Stromal cell of bone marrow (primary cell): ENCODE measurements at places on chromosomes 1 and 21.
A peak's percentile ranks its signal among the peaks of the same experiment; 100 is the strongest.

- peak; percentile 59 for DNase-seq
Observed at GRCh38 chr1:85850238-85850637, 142.0 kb upstream of the ZNHIT6 start.

GRCh38 chr1:18556364-18556763 is 74.3 kb upstream of the PAX7 start:
- peak; percentile 5 for DNase-seq

DNA sequence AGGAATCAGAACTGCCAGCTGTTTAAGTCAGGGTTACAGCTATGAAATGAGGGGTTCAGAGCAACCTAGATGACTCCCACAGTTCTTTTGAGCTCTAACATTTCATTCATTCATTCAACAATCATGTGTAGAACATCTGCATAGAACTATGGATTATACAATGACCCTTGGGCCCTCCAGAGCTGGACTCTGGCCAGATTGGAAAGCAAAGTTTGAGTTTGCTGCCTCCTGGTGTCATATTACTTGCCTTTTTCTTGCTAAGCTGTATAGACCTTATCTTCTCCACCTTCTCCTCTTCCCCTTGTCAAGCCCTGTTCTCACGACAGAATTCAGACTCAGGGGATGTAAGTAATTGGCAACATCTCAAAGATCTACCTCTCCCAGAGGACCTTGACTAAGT is 4.0 kb downstream of the CASQ2 start:
- peak; percentile 31 for DNase-seq

GRCh38 chr1:31699341-31699891 is 4.4 kb downstream of the COL16A1 start:
- no peak for DNase-seq

GRCh38 chr21:28550057-28550825 is 442.4 kb downstream of the LTN1 start:
- no peak for DNase-seq

- DNase-seq = no peak
Observed at GRCh38 chr1:51255331-51255730, 19.3 kb downstream of the RNF11 start.

DNA sequence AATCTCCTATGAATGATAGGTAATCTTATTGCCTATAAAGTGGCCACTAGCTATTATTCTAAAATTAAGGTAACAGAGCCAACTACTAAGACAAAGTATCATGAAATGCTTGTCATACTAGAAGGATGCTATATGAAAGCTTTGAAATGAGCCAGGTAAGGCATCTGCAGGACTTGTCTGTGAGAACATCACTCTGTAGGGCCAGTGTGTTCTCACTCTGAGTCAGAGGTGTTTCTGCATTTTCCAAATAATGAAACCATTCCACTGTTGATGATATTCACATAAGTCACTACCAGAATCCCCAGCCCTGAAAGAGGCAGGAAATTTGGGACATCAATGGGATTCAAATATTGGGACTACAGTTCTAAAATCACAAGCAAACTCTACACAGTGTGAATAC is 25.8 kb upstream of the GBP5 start:
- no peak for DNase-seq

DNA sequence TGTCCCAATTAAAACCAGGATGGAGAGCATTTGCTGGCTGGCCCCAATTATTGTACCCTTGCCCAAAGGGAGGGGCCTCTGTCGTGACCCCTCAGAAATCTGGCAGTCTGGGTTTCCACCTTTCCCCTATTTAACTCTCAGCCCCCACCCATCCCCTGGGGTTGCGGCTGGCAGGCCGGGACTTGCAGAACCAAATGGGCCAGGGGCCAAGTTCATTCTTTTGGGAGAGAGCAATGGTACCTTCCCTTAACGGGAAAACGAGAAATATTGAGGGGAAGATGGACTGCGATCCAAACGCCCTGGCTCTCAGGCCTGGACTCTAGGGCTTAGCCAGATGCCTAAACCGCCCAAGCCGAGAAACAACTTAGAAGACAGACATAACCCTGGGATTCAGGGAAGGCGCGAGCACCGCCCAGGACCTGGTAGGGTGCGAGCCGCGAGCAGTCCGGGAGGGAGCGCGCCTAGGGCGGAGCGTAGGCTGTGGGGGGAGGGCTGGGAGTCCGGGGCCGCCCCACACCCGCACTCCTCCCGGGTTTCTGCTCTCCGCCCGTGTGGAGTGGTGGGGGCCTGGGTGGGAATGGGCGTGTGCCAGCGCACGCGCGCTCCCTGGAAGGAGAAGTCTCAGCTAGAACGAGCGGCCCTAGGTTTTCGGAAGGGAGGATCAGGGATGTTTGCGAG is at the start of gene SLC27A3:
SLC27A3 (plus strand) TSS at position 628 of the 678 bp plus-strand sequence. CDS start 91 bp downstream, outside the sequence.
- peak; percentile 35 for DNase-seq

GRCh38 chr1:166117776-166118175 is 49.0 kb downstream of the FAM78B start:
- DNase-seq = no peak

- peak; percentile 72 for DNase-seq
Observed at GRCh38 chr1:183932412-183932811, 105.1 kb downstream of the COLGALT2 start.

GRCh38 chr1:58908561-58909560 is 125.0 kb upstream of the JUN start:
- DNase-seq = peak; percentile 68

DNA sequence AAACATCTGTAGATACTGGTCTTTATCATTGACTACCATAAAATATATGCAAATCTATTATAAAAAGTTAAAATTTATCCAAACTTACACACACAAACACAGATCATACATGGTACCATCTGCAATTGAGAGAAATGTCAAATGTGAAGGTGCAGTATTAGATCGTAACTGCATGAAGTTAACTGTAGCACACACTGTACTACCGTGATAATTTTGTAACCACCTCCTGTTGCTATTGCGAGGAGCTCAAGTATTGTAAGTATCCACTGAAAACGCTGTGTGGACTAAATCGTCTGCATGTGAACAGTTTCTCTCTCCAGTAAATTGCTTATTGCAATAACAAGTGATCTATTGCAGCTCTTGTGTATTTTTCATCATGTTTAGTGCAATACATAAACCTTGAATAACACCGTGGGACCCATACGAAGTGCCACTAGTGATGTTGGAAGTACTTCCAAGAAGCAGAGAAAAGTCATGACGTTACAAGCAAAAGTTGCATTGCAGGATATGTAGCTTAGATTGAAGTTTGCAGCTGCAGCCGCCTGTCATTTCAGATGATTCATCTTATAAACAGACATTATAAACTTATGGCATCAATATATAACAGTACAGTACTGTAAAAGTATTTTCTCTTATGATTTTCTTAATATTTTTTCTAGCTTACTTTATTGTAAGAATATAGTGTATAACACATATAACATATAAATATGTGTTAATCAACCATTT is 172.9 kb downstream of the SDCCAG8 start:
- DNase-seq = no peak

GRCh38 chr1:55070293-55071164 is 31.2 kb downstream of the PCSK9 start:
- DNase-seq = no peak

GRCh38 chr1:38041936-38042834 is 4.4 kb downstream of the POU3F1 start:
- DNase-seq = no peak

DNA sequence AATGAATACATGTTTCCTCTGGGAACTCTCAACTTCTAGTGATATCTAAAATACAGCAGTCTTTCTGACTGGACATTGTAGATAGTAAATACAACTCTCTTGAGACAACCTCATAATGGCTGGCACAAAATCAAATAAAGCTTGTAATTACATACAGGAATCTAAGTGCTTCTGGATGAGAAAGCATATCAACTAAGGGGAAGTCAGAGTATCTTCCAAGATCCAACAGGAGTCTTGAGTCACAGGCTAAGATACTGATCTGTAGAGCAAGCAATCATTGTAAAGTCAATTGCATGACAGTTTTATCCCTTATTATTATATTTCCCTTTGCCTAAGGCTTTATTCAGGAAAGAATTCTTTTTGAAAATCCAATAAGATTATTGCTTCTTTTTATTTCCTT is 249.9 kb downstream of the LRRIQ3 start:
- no peak for DNase-seq

DNA sequence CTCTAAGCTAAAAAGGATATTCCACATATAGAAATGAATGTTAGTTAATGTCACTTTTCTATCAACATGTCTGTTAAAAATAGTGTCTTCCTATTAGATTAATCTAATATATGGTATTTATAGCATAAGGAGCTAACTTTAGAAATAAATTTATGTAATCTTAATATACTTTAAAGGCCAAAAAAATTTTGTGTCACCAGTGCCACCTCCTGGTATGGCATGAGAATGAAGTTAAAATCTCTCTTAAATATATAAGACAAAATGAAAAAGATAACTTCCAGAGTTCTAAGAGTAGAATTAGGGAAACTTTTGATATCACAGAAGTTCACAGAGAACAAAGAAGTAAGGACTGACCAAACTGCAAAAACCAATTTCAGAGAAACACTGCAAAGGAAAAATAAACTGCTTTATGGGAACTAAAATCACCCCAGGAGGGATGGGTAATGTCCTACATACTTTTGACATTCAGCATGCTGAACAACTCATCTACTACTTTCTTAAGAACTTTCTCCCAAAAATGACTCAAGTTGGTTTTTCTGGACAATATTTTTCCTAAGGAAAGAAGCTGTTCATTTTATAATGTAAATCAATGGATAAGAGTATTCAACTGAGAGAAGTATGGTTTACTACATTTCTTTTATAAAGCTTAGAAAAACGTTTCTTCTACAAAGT is 82.8 kb downstream of the TRIM33 start:
- DNase-seq = peak; percentile 13

- no peak for DNase-seq
Observed at GRCh38 chr1:225915538-225915991, 8.5 kb downstream of the PYCR2 start.

- no peak for DNase-seq
Observed at GRCh38 chr1:29709704-29710280, 473.5 kb downstream of the PTPRU start.

GRCh38 chr1:12375133-12375829 is 145.5 kb downstream of the VPS13D start:
- no peak for DNase-seq

- DNase-seq = no peak
Observed at GRCh38 chr1:14697353-14697752, 98.9 kb downstream of the KAZN start.

- DNase-seq = no peak
Observed at GRCh38 chr1:229146647-229147046, 124.3 kb upstream of the RAB4A start.

- no peak for DNase-seq
Observed at GRCh38 chr1:64758233-64758632, 13.4 kb downstream of the RAVER2 start.

- DNase-seq = no peak
Observed at GRCh38 chr1:7751174-7751573, 19.9 kb upstream of the VAMP3 start.

- DNase-seq = no peak
Observed at GRCh38 chr1:236261898-236262297, 19.9 kb downstream of the ERO1B start.

DNA sequence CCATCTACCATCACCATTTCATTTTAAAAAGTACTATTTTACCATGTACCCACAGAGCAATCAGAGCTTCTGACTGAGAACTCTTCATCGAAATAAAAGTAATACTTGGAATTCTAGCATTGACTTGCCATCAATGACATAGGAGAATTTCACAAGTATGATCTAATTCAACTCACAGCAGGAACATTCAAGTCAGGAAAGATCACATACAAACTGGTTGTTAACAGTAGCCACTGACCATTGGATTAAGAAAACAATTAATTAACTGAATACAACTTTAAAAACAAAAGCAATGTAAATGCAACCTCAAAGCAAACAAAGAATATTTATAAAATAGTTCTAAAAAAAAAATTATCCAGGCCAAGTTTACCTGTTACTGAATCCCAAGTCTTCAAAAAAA is 18.8 kb downstream of the RNF115 start:
- DNase-seq = no peak

DNA sequence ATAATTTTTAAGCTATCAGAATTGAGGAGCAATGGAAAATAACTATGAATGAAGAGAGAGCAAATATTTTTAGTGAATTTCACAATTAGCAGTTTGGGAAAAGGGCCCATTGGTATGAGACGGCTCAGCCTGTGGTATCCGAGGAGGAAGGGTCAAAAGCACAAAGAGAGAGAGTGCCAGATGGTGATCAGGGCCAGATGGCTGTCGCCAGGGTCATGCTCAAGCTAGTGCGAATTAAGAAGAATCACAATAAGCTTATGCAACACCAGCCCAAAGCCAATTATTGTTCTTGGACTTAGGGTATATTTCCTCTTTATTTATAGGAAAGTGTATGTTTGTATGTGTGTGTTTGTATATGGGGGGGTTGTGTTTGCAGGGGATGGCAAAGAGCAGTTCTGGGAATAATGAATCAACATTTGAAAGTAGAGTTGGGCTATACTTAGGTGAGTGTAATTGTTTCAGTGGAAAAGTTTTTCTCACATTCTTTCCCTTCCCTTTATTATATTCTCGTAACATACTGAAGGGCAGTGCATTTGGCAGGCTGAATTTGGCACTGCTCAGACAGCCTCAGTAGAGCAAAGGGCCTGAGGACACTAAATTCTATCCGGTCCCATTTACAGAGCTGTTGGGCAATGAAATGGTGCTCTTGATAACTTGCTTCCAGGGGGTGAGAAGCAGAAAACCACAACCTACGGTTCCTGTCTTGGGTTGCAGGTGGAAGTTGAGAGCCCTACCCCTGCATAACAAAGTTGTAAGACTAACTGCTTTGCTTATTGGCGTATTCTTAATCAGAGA is 19.5 kb upstream of the DDR2 start:
- peak; percentile 59 for DNase-seq

DNA sequence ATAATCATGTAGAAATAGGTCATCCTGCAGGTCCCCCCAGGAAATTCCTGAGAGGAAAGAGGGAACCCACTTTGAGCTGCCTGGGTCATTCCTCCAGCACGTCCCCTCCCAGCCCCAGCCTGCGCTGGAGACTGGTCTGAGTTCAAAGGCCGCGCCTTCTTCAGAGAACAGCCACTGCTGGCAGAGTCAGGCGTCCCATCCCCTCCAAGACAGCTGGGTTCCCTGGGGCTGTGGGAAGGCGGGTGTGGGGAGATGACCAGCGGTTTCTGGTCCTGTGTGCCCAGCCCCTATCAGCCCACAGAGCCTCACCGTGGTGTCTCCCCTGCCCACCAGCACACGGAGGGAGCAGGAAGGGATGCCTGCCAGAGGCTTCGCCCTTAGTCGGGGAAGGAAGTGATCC is 18.0 kb upstream of the TRAPPC10 start:
- no peak for DNase-seq

GRCh38 chr1:71019233-71019969 is 28.2 kb downstream of the PTGER3 start:
- no peak for DNase-seq
